Subcutaneous adipose tissue (tissue), 4 donors: ENCODE measurements at places on chromosomes 16 and 17. TPM values are rescaled to one million over a fixed set of nuclear protein-coding genes. Genes with fewer than 3 reads are reported as not detected.

SLC47A1 gene
- total RNA-seq = 6.1 TPM

TXNDC11 gene
- 41.2 TPM for total RNA-seq

C17orf67 gene
- total RNA-seq = not detected

AOC3 gene
- total RNA-seq = 120 TPM

DPEP3 gene
- total RNA-seq = not detected

DHRS7B gene
- 55.4 TPM for total RNA-seq

APOBR gene
- total RNA-seq = 8.7 TPM

SLC12A3 gene
- total RNA-seq = not detected

YPEL3 gene
- 102 TPM for total RNA-seq

LGALS9C gene
- not detected for total RNA-seq

TAT gene
- total RNA-seq = 1.5 TPM

MPP2 gene
- total RNA-seq = 1.2 TPM

ZNF689 gene
- 8.6 TPM for total RNA-seq

SDK2 gene
- 0.49 TPM for total RNA-seq

HBA1 gene
- total RNA-seq = 17.5 TPM

TP53TG3C gene
- total RNA-seq = not detected

MMP2 gene
- total RNA-seq = 781 TPM

NEUROD2 gene
- total RNA-seq = not detected

KAT8 gene
- 56.4 TPM for total RNA-seq

RNF157 gene
- total RNA-seq = 33.8 TPM

NLRC3 gene
- 1.5 TPM for total RNA-seq

EEF2K gene
- total RNA-seq = 33.1 TPM

CA7 gene
- total RNA-seq = not detected

TP53TG3B gene
- total RNA-seq = not detected

TMC6 gene
- total RNA-seq = 25.5 TPM

EMP2 gene
- 34.7 TPM for total RNA-seq

ZSCAN32 gene
- total RNA-seq = 15.4 TPM

RMI2 gene
- 0.34 TPM for total RNA-seq

CFAP97D1 gene
- not detected for total RNA-seq

HOXB13 gene
- 0.85 TPM for total RNA-seq

TRPV3 gene
- total RNA-seq = 0.16 TPM

EPX gene
- not detected for total RNA-seq

ST6GALNAC1 gene
- total RNA-seq = 1.8 TPM

KRTAP4-5 gene
- not detected for total RNA-seq

TMEM235 gene
- total RNA-seq = not detected

PSMC5 gene
- 100.0 TPM for total RNA-seq

HOXB2 gene
- 15.1 TPM for total RNA-seq

TIMP2 gene
- total RNA-seq = 267 TPM
